ENCODE measurements at places on chromosomes 6 and 20.

GRCh38 chr20:8389381-8390036 lies 257.4 kb downstream of the PLCB1 start:
- no peak for DNase-seq

DNA sequence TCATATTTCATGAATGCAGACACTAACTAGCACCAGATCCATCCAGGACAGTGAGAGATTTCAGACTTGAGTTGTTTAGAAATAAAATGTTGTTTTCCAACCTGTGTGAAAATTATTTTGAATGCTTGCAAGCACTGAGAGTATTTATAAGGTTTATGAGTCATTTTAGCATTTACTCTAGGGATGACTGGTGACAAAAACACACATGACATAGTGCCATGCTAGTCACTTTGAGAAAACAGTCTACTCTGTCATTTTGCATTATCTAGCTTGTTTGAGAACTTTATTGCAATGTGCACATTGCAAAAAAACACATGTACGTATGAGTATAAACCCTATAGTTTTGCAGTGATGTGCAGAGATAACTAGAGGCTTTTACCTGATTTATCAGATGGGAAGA lies 456.6 kb downstream of the LMBRD1 start:
- no peak for DNase-seq

- no peak for DNase-seq
Observed at GRCh38 chr6:140182821-140183220, 808.4 kb upstream of the CITED2 start.

DNA sequence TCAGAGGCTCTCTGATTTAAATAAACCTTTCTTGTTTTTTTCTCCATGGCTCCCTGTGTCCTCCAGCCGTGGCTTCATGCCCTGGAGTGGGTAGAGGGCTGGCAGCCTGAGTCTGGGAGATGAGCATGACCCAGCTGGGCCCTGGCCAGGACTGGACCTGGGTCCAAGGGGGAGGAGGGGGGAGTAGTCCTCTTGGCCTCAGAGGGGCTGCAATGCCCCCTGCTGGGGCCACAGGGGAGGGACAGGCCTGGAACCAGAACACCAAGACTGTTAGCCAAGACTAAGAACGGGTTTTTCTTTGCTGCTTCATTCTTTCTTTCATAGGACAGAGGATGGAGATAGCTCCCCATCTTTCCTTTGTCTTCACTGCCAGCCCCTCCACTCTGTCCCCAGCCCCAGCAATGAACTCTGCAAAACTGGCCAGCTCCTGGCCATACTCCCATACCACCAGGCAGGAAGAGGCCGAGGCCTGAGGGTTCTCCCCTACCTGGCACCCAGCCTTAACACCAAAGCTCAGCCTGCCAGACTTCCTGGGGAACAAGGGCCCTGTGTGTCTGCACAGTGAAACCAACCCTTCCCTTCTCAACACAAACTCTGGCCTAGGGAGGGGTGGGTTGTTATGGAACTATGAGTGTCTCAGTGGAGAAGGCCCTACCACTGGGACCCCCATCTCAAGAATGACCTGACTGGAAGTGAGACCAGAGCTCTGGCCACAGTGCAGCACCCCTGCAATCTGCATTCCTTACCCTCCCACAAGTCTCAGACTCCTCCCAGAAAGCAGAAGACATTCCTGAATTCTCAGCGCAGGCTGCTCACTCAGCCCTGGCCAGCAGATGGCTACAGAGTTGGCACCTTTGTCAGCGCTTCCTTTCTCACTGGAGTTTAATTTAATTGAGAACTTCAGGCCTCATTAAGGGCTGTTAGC lies 11.0 kb downstream of the SLC29A1 start:
- no peak for DNase-seq

DNA sequence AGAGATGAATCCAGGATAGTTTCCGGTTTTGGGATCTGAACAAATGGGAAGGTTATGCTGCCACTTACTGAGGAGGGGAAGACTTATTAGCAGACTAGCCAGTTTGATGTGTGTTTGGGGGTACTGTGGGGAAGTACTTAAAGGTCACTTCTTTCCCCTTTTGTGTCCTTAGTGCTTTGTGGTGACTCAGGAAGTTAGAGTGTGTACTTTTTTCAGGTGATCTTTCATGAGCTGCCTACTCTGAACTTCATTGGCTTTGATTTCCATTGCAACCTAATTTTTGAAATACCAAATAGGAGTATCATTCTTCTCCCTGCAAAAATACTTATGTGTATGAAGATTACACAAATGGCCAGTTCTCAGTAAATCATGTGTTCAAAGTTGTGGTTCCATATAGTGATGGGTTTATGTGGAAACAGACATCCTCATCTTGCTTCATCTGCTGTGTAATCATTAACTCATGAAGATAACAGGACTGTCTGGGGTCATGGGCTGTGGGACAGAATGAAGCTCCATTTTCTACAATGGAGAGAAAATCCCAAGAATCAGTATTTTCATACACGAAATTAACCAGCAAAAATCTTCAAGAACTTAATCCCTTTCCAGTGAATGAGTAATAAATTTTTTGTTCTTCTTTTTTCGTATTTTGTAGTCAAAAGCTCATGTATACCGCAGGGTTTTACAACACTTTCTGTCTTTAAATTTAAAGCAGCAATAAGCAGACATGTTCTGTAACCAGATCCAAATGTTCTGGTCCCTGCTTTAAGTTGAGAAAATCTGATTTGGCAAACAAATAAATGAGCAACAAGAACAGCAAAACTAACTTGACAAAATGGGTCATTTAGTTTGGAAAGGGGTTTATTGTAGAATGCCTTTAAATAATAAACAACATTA lies 272.2 kb upstream of the FLRT3 start:
- DNase-seq, result no peak

- no peak for DNase-seq
Observed at GRCh38 chr20:46897328-46897880, 2.8 kb downstream of the EYA2 start.

DNA sequence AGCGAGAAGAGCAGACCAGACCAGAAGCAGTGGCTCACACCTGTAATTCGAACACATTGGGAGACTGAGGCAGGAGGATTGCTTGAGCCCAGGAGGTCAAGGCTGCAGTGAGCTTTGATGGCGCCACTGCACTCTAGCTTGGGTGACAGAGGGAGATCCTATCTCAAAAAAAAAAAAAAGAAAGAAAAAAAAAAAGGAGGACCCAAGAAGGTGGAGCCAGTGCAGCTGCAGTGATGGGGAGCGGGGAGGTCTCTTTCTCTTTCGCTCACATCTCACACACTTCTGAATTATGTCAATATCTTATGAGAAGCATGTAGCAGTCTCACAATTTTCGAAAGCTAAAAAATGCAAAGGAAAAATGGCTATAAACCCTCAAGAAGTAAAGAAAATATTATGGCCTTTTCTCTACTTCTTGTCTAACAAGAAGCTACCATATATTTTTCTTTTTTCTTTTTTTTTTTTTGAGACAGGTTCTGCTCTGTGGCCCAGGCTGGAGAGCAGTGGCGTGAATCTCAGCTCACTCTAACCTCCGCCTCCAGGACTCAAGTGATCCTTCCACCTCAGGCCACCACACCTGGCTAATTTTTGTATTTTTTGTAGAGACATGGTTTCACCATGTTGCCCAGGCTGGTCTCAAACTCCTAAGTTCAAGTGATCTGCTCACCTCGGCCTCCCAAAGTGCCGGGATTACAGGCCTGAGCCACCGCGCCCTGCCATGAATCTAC lies 3.8 kb upstream of the SPO11 start:
- no peak for DNase-seq

DNA sequence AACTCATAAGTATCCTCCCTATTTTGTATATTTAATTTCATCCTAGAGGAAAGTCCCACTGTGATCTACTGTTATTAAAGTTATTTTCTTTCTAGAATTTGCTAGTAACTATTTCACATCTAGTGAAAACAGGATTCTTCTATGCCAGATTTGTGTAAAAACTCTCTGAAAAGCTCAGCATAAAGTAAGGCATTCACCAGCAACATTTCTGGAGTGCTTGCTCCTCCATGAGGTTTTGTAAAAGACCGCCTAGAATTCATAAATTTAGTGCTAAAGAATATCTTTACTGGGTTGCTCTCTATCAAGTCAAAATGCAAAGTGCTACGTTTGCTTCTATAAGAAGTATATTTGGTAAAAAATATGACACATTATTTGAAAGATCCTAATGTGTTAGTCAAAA lies 173.5 kb upstream of the IRAK1BP1 start:
- DNase-seq, result no peak

GRCh38 chr6:9295644-9296043 lies 860.3 kb upstream of the SLC35B3 start:
- no peak for DNase-seq

DNA sequence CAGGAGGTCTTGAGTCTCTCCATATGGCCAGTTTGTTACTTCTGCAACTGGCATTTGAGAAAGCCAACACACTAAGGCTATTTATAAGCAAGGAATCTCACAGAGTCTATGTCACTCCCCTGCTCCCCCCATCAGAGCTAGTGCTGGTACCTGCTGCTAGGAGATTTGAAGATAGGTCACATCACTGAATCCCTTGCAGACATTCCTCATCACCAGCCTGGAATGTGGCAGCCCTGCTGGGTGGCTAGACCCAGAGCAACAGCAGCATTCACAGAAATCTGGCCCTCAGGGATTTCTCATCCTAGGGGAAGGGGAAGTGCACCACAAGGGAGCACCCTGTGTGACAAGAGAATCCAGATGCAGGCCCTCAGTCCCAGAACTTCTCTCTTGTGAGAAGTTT lies 672.1 kb downstream of the HACE1 start:
- no peak for DNase-seq

GRCh38 chr6:33952016-33952415 lies 148.2 kb upstream of the MLN start:
- DNase-seq, result no peak

GRCh38 chr6:82602776-82603175 lies 239.2 kb downstream of the TPBG start:
- no peak for DNase-seq

DNA sequence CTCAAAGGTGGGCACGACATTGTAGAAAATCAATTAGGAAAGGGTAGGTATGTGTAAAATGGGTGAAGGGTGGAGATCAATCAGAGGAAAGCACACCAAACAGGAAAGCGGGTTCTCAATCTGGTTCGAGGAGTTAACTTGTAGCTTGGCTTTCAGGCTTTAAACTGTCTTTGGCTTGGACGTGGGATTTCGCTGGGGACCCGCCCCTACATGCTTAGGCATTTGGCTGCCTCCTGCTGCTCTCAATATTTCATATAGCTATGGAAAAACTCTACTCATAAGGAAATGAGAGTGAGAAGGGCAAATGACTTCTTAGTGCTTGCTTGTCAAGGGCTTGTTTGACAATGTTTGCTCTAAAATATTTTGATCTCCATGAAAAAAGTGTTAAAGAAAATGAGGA lies 38.1 kb upstream of the PDE7B start:
- no peak for DNase-seq

DNA sequence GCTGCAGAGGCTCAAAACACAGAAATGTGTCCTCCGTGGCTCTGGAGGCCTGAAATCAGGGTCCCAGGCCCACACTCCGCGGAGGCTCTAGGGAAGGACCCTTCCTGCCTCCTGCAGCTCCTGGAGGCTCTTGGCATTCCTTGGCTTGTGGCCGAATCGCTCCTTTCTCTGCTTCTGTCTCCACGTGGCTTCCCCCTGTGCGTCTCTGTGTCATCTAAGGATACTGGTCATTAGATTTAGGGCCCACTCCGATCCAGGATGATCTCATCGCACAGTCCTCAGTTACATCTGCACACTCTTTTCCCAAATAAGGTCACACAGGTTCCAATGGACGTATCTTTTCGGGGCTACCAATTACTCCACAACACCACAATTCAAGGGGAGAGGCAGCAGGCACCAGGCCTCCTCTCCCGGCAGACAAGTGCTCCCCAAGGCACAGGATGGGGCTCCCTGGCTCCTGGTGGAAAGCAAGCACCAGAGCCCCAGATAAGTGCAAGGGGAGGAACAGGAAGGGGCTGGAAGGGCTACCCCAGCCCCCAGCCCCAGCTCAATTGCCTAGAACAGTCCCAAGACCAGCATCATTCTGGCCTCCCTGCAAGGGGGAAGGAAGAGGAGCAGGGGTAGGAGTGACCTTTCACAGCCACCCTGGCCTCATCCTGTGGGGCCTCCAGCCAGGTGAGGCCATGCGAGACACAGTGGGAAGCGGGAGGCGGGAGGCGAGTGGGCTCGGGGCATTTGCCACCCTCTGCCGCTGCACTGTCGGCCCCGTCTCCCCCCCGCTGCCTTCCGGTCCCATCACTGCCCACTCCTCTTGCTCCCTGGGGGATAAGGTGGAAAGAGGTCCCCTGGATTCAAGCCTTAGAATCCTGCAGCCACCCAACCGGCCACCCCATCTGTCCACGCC lies 16.3 kb downstream of the NTSR1 start:
- no peak for DNase-seq

GRCh38 chr20:57450419-57450818 lies 59.2 kb downstream of the RBM38 start:
- DNase-seq, result no peak

Data from stimulated activated CD4-positive, alpha-beta T cell treated with anti-CD3 and anti-CD28 coated beads, Interleukin-1b, Interleukin-23, amount 100 ng/mL, for 24 hours (primary cell).